Activated naive CD4-positive, alpha-beta T cell treated with anti-CD3 and anti-CD28 coated beads, Interleukin-2, amount 10 ng/mL, durations not matched to agents 7 days and 5 days (primary cell): ENCODE measurements at places on chromosomes 6 and 20.

- H3K4me3 ChIP-seq, result no peak overlapping the region
- no peak for DNase-seq
- H3K36me3 ChIP-seq, result no peaks in the 10 kb centered on the region
- H3K27ac ChIP-seq, result no peak overlapping the region
- peaks cover 32% of the 10 kb centered on the region for H3K4me1 ChIP-seq
These were observed 64.0 kb upstream of the LRRC1 start for GRCh38 chr6:53730767-53731166.

- no peak overlapping the region for H3K27ac ChIP-seq
- H3K36me3 ChIP-seq, result no peaks in the 10 kb centered on the region
- no peaks in the 10 kb centered on the region for H3K27me3 ChIP-seq
- no peak overlapping the region for H3K4me3 ChIP-seq
- peaks cover 21% of the 10 kb centered on the region for H3K4me1 ChIP-seq
- DNase-seq, result no peak
These were observed 211.9 kb downstream of the GMDS start for GRCh38 chr6:2033544-2033943.

GRCh38 chr20:34528921-34529297 lies 12.7 kb downstream of the DYNLRB1 start:
- H3K36me3 ChIP-seq, result peaks cover 36% of the 10 kb centered on the region
- DNase-seq, result no peak
- H3K4me1 ChIP-seq, result no peaks in the 10 kb centered on the region
- H3K4me3 ChIP-seq, result no peak overlapping the region
- no peaks in the 10 kb centered on the region for H3K27me3 ChIP-seq
- H3K27ac ChIP-seq, result no peak overlapping the region

GRCh38 chr6:148972481-148972880 lies 225.7 kb downstream of the UST start:
- H3K27ac ChIP-seq, result no peak overlapping the region
- no peaks in the 10 kb centered on the region for H3K36me3 ChIP-seq
- H3K4me1 ChIP-seq, result no peaks in the 10 kb centered on the region
- DNase-seq, result peak; percentile 63

DNA sequence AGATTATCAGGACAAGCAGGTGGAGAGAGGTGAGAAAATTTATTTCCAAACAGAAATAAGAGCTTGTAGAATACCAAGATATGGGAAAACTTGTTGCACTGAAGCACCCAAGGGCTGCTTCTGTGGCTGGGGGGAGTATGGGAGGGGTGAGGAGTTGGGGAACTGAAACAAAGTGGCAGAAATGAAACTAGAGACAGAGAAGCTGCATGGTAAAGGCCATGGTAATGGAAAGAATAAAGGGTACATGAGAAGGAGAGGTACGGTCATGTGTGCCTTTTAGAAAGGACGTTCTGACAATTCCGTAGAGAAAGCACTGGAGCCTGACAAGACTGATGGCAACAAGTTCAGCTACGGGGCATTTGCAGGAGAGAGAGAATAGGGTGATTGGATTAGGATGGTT lies 51.6 kb upstream of the RIN2 start:
- no peak overlapping the region for H3K27ac ChIP-seq
- no peaks in the 10 kb centered on the region for H3K36me3 ChIP-seq
- no peaks in the 10 kb centered on the region for H3K4me1 ChIP-seq
- no peaks in the 10 kb centered on the region for H3K27me3 ChIP-seq
- no peak overlapping the region for H3K4me3 ChIP-seq

GRCh38 chr6:104623052-104623690 lies 236.5 kb downstream of the HACE1 start:
- no peak for DNase-seq
- no peaks in the 10 kb centered on the region for H3K4me1 ChIP-seq
- no peaks in the 10 kb centered on the region for H3K36me3 ChIP-seq
- no peaks in the 10 kb centered on the region for H3K27me3 ChIP-seq
- no peak overlapping the region for H3K27ac ChIP-seq
- H3K4me3 ChIP-seq, result no peak overlapping the region
